T-helper 17 cell (primary cell): ENCODE measurements at places on chromosomes 5 and 9.

DNA sequence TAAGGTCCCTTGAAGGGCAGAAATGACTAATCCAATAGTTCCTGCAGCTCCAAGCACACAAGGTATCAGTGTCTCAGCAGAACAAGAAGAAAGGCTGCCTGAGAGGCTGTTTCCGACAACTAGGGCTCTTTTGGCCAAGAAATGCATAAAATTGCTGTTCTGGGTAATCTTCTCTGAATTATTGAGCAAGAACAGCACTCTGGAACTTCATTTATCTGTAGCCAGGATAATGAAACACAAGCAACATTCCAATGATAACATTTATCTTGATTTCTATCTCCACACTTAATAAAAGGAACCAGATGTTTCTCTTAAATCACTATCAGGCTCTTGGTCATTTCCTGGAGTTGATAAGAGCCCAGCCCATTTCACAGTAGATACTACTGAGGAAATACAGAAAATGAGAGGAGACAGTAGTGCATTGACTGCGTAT lies 17.0 kb upstream of the AUH start:
- no peak for DNase-seq

GRCh38 chr9:113364951-113365350 lies 11.8 kb downstream of the HDHD3 start:
- no peak for DNase-seq

DNA sequence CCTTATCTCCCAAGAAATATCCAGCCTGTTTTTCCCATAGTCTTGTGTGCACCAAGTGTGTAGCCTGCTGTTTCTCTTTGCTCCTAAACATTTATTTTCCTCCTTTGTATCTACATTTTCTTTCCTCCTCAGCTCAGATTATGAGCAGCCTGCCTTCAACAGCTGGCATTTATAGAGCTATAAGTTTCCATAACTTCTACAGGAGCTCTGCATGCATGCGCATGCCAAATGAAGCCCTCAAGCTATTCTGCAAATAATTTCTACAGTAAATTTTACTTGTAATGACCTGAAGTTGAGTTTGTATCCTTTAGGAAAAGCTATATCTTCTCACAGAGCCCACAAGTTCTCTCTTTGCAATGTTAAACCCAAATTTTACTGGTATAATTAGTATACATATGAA lies 699.5 kb downstream of the CETN3 start:
- no peak for DNase-seq

DNA sequence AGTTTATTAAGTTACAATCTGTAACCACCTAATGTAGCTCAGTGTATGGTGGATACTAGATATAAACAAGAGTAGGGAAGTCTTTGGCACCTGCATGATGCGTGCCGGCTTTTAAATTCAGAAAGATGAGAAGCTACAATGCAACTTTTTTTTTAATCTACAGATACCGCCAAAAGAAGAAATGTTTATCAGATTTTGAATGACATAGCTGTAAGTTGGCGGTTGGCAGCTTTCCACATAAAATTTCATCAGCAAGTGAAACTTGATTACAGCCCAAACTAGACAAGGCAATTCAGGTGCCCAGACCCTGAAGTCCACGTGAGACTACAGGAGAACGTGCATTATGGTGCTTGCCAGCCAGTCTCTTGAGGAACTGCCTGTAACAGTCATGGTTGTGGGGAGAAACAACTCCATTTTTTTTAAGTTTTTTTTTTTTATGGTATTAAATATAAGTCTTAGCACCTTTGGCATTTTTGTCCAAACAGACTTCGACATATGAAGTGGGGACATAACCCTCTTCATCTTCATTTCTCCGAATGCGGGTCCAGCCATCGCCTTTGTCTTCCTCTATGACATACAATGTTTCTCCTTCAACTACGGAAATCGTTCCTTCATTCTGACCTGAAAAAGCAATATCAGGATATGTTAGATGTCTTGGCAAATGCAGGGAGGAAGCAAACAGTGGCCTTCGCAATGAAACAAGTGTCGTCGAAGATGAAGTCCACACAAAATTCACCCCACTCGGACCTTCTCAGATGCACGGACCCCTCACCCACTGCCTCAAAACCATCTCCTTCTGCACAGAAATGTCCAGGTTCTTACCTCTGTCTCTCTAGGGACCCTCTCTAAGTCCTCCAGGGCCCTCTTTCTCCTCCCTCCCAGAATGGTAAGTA lies 60.4 kb downstream of the USP20 start:
- DNase-seq: no peak

DNA sequence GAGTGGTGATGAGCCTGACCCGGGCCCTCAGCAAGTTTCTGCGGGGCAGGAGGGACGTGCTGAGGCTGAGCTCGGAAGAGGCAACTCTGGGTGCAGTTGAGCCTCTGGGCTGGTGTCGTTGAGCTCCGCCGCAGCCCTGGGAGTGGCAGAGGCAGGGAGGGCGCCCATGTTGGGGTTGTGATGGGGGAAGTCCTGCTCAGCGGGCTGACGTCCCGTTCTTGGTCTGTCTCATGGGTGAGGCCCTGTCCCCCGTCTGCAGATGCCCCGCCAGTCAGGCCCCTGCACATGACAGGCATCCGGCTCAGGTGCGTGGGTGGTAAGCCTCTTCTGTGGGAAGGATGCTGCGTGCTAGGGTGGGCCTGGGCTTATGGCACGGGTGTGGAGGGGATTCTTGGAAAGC lies 64.3 kb downstream of the RXRA start:
- peak; percentile 57 for DNase-seq

GRCh38 chr9:5650356-5651105 lies 21.6 kb downstream of the RIC1 start:
- no peak for DNase-seq

DNA sequence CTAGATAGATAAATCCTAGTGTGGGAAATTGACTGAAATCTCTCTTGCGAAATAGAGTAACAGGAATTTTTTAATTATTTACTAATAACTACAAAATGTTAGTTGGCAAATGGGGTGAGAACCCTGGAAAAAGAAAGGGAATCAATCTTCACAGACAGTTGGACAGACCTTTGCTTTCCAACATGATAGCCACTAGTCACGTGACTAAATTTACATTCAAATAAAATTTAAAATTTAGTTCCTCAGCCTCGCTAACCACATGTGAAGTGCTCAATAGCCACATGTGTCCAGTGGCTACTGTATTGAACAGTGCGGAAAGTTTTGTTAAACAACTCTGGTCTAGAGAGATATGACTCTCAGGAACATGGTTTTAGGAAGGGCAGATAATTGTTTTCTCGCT lies 289.9 kb upstream of the RASA1 start:
- DNase-seq: no peak

DNA sequence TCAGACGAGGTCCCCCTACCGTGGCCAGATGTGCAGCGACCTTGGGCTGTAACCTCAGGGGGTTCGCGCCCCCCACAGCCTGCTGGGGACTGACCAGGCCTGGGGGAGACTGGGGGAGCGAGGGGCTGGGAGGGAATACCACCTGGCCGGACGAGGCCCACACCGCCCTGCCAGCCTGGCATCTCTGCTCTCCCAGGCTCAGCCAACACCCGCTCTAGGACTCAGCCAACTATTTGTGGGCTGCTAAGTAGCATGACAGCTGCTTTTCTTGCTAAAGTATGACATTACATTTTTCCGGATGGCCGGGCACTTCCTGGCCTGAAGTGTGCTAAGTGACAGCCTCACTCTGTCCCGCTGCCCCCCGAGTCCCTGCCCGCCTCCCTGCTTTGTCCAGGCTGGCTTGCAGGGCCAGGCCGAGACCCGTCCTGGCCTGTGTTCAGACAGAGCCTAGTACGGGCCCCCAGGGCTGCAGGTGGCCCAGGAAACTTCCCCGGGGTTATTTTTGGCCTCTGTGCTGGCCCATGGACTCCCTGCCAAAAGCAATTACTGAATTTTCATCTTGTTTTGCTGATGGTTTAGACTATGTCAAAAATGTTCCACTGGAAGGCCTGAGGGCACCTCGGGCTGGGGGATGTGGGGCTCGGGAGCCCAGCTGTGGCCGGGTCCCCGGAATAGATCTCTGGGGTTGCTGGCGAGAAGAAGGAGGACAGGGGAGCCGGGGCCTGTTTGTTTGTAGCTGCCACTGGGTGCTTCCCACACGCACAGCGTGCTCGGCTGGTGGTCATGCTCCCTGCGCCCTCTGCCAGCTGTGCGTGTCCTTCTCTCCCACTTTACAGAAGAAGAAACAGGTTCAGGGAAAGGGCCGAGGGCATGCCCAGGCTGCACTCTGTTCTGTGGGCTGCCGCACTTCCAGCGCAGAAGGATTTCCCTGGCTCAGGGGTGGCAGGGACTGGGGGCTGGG lies 13.4 kb upstream of the SLC2A6 start:
- DNase-seq: no peak

DNA sequence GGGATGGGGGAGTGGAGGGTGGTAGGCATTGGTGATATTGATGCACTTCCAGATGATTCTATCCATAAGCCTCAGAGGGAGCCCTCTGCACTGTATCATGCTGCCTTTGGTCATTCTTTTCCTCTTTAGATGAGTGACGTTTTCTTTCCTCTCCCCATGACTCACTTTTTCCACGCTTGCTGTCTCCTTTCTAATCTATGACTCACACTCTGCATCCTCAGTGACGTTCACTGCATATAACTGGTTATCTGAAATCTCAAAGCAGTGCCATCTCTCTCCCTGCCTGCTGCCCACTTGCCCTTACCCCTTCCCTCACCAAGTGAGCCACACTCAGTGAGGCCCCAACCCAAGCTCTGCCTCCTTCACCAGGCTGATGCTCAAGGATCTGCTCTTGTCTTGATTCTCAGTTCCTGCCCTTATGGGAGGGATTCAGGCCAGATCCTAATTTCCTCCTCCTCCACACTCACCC lies 31.6 kb downstream of the PTGS1 start:
- DNase-seq: no peak

GRCh38 chr5:179217356-179217755 lies 127.9 kb downstream of the ADAMTS2 start:
- no peak for DNase-seq

GRCh38 chr5:149414405-149415065 lies 35.4 kb upstream of the IL17B start:
- DNase-seq: no peak

- peak; percentile 68 for DNase-seq
Observed at GRCh38 chr9:130243015-130243881, 22.3 kb upstream of the HMCN2 start.

- no peak for DNase-seq
Observed at GRCh38 chr5:36881807-36882206, 5.2 kb downstream of the NIPBL start.

DNA sequence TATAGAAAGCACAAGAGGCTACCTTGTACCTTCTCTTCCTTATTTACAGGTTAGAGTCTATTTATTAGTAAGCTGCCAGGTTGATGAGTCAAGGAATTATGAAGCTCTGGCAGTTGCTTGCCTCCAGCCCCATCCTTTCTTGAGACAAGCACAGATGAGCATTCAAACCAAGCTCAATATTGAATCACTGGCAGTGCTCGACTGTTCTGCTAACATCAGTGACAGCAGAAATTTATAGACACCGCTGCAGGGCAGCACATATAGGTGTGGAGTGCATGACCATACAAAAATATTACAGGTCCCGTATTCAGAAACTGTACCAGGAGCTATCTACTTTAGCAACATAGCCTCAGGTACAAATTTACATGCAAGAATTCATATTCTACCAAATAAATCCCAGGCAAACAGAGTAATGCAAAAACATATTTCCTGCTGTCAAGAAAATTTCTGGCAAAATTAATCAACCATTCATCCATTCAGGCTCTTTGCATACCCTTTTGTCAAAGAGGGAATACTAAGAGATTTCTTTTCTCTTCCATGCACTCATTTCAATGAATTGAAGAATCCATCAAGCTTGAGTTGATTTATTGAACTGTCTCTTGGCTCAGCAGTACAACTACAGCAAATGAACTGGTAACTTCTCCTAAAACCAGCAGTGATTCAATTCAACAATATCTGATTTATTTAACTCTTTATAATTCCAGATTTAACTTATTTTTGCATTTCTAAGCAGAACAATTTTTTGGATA lies 26.9 kb upstream of the PCA3 start:
- DNase-seq: no peak

GRCh38 chr5:125595095-125595494 lies 828.1 kb upstream of the GRAMD2B start:
- no peak for DNase-seq

- DNase-seq: no peak
Observed at GRCh38 chr9:95084254-95084934, 233.1 kb downstream of the FANCC start.

DNA sequence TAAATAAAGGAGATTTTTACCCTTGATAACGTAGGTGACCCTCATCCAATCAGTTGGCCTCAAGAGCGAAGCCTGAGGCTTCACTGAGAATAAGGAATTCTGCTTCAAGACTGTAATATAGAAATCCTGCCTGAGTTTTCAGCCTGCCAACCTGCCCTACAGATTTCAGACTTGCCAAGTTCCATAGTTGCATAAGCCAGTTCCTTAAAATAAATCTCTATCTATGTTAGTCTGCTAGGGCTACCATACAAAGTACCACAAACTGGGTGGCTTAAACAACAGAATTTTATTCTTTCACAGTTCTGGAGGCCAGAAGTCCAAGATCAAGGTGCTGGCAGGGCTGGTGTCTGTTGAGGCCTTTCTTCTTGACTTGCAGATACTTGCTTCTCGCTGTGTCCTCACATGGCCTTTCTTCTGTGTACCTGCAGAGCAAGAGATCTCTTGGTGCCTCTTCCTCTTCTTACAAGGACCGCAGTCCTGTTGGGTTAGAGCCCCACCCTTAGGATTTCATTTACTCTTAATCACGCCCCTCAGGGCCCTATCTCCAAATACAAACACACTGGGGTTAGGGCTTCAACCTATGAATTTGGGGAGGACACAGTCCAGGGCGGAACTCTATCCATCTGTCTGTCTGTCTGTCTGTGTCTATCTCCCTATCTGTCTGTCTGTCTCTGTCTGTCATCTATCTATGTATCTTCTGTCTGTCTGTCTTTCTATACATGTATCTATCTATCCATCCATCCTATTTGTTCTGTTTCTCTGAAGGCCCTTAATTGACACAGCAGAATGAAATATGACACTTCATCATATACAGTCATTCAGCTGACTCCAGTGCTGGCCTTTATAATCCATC lies 17.0 kb upstream of the CMBL start:
- DNase-seq: no peak

DNA sequence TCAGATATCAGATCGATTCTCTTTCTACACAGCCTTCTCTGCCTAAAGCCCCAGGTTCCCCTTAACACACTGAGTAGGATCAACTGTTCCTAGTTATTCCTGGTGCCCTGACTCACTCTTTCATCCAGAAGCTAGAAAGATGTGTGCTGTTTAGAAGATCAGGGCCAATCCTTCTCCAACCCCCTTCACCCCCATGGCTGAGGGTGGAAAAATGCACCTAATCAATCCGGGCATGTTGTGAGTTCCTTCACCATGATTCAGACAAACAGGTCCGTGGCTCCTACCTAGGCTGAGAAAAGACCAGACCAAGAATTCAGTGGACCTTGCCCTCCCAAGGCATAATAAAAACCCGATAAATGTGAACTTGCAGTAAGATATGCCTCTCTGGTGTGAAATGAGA lies 85.4 kb upstream of the EQTN start:
- no peak for DNase-seq

- no peak for DNase-seq
Observed at GRCh38 chr9:94663640-94664039, 24.3 kb upstream of the FBP1 start.

GRCh38 chr5:136005476-136005875 lies 23.3 kb upstream of the TGFBI start:
- DNase-seq: no peak
